Activated T-helper 1 cell treated with anti-CD3 and anti-CD28 coated beads, Interleukin-12 subunit alpha, Interleukin-12 subunit beta, Interleukin-2, Interleukin-4 antibody, amounts not matched to agents 30 ng/mL and 10 ng/mL and 1 ng/mL, durations not matched to agents 14 hours and 24 hours and 36 hours (primary cell): ENCODE measurements at places on chromosomes 12 and 14. TPM values are rescaled to one million over a fixed set of nuclear protein-coding genes. Genes with fewer than 3 reads are reported as not detected.

DNA sequence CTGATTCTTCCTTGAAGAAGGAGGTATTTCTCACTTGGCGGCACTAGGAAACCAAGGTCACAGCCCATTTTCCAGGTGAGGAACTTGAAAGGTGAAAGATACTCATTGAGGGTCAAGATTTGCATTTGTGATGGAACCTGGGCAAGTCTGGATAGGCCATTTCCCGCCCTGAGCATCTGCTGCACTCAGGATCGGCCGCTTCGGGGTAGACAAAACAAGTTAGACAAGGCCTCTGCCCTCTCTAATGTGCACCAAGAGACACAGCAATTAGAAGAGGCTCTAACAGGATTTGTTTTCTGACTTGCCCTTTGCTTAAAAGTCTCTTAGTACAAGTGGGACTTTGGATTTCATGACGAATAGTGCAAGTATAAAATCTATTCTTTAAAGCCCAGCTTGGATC, 167.2 kb downstream of the KTN1 start:
- no peak for DNase-seq

SERPINA10 gene
- total RNA-seq, result not detected in 2 replicates

DNA sequence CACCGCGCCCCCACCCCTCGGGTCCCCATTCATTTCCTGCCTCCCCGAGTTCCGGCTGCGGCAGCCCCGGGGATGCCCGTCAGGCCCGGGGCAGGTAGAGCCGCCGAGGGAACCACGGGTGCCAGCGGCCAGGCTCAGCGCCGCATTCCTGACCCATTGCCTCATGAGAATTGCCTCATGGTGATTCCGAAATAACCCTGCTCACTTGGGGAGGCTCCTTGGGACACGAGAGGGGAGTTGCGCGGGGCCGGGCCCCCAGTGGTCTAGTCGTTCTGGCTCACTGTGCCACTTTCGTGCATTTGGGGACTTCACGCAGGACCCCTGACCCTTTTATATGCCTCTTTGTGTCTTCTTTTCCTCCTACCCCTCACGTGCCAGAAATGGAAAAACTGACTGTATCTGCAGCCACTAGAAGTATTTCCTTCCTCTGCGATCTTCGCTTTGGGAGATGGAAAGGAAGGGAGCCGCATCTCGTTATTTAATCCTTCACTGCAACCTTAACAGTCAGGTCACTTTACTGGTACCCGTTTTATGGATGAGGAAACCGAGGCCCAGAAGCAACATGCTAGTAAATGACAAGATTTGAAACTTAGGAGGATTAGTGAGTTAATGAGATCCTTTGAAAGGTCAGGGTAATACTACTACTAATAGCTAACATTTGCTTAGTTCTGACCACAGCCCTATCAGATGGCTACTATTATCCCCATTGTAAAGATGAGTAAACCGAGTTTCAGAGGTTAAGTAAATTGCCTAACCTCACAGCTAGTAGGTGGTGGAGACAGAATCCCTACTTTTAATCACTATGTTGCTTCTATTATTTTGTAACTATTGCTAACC, 768 bp downstream of the PTPN11 start:
- no peak for DNase-seq

- peak; percentile 67 for DNase-seq
Observed at GRCh38 chr12:4164559-4165558, 108.7 kb upstream of the CCND2 start.

SLCO1C1 gene
- not detected in 2 replicates for total RNA-seq

DNA sequence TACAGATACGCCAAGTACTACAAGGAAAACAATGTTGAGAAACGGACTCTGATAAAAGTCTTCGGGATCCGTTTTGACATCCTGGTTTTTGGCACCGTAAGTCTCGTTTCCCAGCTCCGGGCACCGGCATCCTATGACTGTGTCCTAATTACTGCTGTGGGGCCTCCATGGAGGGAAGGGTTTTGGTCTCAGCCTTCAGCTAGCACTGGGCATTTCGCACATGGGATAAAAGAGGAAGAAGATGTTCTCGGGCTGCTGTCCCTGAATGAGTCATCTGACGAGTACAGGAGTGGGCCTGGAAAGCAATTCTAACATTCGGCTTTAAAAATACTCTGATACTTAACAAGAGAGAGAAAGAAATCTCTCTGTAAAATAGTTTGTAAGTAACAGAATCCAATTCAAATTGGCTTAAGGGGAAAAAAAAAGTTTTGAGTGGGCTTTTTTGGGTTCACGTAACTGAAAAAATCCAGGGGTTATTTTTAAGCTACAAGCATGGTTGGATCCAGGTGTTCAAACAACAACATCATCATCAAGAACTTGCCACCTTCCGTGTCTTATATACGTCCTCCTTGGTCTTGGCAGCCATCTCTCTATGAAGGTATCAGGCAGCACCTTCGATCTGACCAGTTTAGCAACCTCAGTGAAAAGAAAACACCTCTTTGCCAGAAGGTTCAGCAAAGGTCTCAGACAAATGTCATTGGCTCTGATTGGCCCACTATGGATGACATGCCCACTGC, 34.4 kb upstream of the P2RX4 start:
- DNase-seq, result no peak
